NCI-H1930 (cell line): ENCODE measurements at places on chromosomes 2 and 18.

DNA sequence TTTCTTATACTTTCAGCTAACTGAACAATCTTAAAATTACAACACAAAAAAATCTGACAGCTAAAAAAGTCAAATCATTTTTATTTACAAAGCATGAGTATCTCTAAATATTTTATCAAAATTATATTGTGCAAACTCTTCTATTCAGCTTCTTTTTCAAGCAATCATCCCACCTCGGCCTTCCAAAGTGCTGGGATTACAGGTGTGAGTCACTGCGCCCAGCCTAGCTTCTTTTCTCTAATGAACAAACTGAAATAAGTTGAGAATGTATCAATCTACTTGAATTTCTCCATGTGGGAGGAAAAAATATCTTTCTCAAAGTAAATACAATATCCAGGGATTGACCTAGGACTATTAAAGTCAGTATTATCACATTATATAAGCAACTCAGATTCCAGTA, 14.9 kb downstream of the NDUFS1 start:
- no peak for DNase-seq

- DNase-seq, result no peak
Measured at GRCh38 chr2:29009711-29010677, 28.9 kb downstream of the TOGARAM2 start.

DNA sequence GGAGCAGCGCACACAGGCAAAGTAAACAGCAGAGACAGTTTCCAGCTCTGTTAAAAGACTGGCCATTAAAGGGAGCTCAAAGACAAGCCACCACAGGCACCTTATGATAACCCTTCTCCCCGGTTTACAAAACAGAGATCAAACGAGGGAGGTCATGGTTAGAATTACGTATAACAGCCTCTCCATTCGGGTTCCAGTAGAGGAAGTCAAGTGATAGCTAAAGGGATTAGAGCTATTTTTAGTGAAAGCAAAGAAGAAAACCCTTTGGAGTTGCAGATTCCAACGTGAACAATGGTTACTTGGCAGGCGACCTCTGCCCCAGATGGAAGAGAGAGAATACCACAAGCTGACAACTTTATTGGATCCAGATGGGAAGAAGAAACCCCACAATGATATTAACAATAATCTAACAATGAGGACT, 31.2 kb upstream of the EDAR start:
- no peak for DNase-seq

DNA sequence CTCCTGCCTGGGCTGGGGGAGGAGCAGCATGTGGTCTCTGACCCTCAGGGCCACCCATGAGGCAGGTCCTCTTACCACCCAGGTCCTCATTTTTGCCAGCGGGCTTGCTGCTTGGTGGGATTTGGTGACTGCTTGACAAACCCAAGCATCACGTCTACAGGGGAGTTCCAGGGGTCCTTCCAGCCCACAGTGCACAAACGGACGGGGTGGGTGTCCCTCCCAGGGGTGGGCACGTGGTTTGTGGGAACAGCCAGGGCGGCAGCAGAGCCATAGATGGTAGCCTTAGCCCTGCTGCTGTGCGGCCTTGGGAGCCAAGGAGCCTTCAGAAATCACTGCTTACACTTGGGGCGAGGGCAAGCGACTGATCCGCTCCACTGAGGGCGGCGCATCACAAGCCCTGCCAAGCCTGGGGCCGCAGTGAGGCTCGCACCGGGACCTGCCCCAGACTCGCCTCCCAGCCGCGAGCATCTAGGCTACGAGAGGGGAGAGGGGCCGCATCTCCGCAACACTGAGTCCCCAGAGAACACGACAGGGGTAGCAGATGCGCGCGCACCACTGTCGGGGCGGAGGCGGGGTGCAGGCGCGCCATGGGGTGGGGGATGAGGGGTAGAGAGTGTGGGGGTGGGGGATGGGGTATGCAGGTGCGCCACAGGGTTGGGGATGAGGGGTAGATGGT, 36.9 kb downstream of the SNED1 start:
- no peak for DNase-seq

DNA sequence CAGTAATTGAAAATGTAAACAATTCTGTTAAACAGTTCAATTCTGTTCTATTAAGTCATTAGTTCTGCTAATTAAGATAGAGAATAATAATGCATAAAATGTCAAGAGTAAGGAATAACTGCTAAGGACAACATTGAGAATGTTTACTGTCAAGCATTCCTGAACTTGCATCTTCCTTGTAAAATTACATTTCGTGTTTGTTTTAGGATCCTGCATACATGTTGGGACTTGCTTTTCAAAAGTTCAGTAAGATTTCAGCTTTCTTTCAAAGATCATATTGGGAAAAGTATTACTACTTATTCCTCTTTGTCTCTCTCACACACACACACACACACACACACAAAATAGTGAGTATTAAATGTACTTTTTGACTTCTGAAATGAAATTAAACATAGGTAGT, 20.5 kb downstream of the DYNC1I2 start:
- no peak for DNase-seq

DNA sequence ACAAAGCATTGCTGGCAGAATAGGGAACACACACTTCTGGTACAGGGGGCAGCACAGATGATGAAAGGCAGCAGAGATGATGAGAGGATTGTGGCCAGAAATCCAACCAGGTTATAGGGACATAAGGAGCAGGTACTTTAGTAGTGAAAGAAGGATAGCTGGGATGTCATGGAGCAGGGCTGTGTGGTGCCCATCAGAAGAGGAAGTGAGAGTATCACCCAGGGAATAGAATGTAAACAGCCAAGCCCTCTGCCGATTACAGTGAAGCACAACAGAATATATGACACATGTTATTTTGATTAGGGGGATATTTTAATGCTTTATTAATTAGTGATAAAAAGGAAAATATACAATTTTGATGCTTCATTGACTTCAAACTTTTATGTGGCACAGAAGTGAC, 883.4 kb upstream of the CDH2 start:
- no peak for DNase-seq

- no peak for DNase-seq
Measured at GRCh38 chr18:56935434-56936040, 211.3 kb upstream of the BOD1L2 start.

- no peak for DNase-seq
Measured at GRCh38 chr2:236613612-236614011, 44.0 kb downstream of the ACKR3 start.

DNA sequence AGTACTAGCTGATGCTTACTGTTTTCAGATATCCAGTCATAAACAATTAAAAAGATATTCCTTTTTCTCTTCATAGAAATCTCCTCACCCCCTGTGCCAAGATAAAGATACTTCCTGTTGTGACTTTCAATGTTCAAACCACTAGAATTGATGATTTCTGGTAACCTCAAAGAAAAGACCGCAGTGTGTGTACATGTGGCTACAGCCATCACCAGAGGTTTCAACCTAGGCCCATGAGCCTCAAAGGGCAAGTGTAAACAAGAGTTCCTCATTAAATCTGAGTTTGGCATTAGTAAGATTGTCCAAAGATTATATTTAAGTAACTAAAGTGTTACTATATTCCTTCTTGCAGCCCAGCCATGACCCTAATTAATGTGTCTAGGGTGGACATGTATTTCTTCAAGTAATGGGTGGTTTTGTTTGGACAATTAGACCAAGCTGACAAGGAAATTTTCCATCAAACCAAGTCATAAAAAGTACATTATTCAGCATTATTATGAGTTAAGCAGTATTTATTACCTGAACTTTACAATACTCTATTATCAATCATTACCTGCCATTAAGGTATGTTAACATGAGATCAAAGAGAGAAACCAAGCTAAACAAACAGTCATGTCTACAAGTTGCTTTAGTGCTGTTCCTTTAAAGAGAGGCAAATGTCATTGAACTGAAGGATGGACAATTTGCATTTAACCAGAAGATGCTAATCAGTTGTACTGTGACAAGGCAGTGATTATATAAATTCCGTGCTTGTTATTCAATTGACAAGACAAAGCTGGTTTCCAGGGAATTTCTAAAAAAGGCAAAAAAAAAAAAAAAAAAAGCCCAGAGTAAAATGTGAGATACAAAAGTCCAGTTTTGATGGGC, 382.7 kb downstream of the LNPK start:
- DNase-seq, result no peak

DNA sequence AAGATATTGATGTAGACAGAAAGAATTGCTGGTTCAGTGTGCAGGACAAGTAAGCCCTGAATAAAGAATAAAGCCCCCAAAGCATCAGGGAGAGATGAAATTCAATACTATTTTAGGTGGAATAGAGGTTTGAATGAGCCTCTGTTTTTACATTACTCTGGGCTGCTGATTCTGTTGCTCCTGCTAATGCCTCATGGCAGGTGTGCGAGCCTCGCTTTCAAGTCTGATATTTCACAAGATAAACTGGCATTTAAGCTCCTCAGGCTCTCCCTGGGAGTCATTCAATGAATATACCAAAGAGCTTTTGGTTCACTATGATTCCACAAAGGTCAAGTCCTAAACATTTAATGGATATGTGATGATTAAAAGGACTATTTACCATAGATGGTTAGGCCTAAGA, 601.0 kb upstream of the SLC39A10 start:
- DNase-seq, result no peak

GRCh38 chr18:11035376-11035775, 114.0 kb downstream of the PIEZO2 start:
- no peak for DNase-seq

DNA sequence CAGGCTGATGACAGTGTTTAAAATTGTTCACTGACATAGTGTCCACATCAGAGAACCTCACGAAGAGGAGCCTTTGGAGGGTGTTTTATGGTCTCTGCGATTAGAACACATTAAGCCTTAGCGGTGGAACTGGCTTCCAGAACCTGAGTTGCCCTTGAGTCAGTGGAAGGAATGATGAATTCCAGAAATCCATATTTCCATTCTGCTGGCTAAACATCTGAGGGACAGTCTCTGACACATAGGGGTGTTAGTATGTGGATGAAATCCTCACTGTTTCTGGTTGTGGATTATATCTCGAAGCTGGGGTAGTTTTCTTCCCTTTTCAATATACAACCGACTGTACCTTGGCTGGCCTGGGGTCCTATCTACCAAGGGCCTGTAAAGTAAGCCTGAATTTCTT, 4.0 kb downstream of the CASP10 start:
- DNase-seq, result no peak

DNA sequence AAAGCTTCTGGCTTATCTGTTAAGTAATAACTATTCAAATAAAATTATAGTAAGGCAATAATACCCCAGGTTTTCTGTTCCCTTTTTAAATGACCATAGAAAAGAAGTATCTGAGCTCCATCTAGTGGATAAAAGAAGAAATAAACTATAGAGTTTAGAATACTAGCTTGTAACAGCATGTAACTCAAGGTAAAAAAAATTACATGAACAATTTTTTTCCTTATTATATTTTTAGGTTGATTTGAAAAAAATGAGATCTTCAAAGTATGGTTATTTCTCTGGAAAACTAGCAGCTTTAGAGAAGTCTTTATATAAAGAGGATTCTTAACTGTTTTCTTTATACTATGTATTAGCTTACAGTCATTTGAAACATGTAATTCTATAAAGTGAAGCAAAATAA, 58.1 kb downstream of the NCKAP1 start:
- peak; percentile 37 for DNase-seq

GRCh38 chr2:118577202-118577601, 270.2 kb downstream of the EN1 start:
- no peak for DNase-seq

- DNase-seq, result no peak
Measured at GRCh38 chr2:108193251-108193650, 46.5 kb upstream of the SULT1C3 start.

DNA sequence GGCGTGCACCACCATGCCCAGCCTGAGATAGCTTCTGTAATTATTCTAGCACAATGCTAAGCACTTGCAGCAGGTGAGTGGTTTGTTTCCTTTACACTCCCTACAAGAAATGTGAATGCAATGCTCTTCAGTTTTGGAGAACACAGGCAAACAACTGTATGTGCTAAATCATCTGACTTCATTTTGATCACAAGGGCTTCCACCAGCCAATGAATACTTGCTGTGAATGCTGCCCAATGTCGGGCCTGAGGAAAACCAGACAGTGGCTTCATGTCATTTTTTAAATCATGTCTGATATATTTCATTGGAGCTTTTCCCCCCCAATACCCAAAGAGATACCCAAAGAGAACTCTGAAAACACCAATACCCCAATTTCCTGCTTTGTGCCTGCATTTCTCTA, 155.6 kb upstream of the XPO1 start:
- DNase-seq, result no peak

DNA sequence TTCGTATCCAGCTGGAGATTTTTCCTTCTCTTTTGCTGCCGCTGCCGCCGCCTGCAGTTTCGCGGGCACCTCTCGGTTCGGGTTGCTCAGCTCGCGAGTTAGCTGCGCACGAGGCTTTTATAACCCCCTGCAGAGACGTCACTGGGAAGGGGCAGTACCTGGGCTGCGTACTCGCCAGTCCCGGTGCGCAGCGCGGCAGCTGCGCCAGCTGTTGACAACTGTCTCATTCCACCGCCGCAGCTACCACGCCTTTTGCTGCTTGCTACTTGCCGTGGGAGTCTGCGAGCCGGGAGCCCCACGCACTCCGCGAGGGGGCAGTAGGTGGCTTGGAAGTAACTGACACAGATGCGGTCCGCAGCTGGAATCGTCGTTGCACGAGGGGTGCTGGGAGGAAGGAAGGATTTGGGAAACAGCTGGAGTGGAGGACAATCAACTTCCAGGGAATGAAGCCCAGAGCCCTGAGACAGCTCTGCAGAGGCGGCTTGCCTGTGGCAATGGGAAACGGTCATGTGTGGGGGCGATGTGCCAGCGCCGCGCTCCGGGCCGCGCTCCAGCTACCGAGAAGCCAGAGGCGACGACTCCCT, at the start of gene TACR1:
Gene TACR1, minus strand, starts transcription at position 93 of the 584 bp plus-strand sequence. CDS start 586 bp downstream, outside the sequence.
- no peak for DNase-seq

DNA sequence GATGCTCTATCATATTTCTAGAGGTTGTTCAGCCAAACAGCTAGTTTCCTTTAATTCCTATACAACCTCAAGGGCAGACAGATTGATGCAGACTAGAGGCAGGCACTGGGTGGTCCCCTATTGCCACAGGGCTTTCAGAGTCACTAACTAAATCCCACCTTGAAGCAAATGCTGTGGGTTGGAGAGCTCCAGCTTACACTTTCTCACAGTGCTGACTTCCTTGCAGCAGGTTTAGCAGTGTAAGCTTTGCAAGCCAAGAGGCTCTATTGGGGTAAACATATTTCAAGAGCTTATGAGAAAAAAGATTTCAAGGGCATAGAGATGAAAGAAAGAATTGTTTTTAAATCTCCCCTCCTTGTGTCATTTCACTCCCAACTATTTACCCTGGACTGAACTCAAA, 366.5 kb upstream of the CRIM1 start:
- DNase-seq, result no peak

DNA sequence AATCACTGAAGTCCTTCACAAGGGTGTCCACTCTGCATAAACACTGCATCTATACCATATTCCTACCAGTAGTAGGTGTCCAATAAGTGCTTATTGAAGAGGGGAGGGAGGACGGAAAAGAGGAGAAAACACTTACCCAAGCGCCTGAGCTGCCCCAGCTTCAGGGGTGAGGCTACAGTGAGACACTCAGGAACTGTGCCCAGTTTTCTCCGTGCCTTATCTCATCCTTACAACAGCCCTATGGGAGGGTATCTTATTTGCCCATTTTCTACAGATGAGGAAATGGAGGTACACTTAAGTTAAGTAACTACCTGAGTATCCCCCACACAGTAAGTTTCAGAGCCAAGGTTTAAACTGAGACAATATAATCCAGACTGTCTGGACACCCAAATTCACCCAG, 41.5 kb downstream of the RNF152 start:
- DNase-seq, result no peak

- DNase-seq, result no peak
Measured at GRCh38 chr18:35024965-35025364, 16.2 kb upstream of the MAPRE2 start.

GRCh38 chr2:84958135-84959059, 12.6 kb upstream of the KCMF1 start:
- DNase-seq, result no peak
